Astrocyte of the hippocampus (primary cell): ENCODE measurements at places on chromosomes 5 and 9.

GRCh38 chr9:135139366-135139959 lies 52.0 kb downstream of the OLFM1 start:
- DNase-seq: no peak

- DNase-seq: peak; percentile 56
Measured at GRCh38 chr9:132008184-132008803, 71.4 kb downstream of the MED27 start.

- no peak for DNase-seq
Measured at GRCh38 chr9:118652912-118653311, 716.3 kb downstream of the BRINP1 start.

DNA sequence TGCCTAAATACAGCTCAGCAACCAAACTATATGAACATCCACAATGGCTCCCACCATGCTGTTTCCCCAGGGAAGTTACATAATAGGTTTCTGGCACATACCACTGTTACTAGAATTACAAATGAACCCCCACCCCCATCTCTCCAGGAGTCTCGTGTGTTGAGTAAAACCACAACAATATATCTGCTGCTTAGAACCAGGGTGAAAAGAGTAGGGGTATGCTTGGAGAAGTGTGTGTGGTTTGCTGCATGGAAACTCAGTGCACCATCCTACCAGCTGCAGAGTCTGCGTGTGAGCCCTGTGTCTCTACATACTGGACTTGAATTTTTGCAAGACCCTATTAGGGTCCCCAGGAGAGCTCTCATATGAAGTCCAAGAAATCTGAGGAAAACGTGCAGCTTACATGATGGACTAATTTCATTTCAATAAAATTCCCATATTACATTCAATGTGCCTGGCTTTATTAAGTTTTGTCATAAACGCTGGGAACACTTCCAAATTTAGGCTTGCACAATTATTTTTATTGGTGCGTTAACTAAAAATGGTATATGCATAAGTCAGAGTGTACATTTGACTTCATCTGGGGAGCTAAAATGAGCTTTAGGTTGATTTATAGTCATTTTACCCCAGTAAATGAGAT lies 104.5 kb upstream of the NFIB start:
- DNase-seq: no peak

DNA sequence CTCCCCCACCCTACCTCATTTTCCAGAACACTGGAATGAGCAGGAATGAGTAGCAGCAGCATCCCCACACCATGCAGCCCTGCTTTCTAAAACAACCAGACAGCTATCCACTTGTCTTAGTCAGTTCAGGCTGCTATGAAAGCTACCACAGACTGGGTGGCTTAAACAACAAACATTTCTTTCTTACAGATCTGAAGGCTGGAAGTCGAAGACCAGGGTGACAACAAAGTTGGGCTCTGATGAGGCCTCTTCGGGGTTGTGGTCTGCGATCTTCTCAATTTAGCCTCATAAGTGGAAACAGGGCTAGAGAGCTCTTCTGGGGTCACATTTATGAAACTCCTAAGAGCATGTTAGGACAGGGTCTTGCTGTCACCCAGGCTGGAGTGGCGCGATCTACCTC lies 38.9 kb downstream of the LPAR1 start:
- no peak for DNase-seq

GRCh38 chr9:130254747-130255630 lies 10.6 kb upstream of the HMCN2 start:
- DNase-seq: no peak

- no peak for DNase-seq
Measured at GRCh38 chr5:95448789-95449188, 57.6 kb downstream of the FAM81B start.

GRCh38 chr9:127130661-127131538 lies 8.5 kb upstream of the ANGPTL2 start:
- DNase-seq: peak; percentile 89

GRCh38 chr5:4699592-4699991 lies 440.5 kb upstream of the ADAMTS16 start:
- no peak for DNase-seq

DNA sequence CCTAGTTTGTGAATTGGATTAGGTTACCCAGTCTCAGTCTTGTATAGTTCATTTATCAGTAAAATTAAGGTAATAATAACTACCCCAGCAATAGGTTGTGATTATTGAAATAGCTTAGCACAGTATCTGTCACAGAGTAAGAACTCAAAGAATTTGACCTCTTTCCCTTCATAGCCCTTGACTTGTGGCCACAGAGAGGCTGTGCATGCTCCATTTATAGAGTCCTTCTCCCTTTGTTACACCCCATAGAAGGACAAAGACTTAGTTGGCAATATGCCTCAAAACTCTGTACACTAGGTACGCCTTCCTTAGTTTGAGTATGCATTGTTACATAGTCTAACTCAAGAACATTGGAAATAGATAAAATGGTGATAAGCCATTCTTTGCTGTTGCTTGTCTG lies 257.2 kb downstream of the KCTD16 start:
- DNase-seq: peak; percentile 23

GRCh38 chr5:39980056-39980455 lies 555.3 kb upstream of the DAB2 start:
- DNase-seq: no peak

GRCh38 chr5:115510145-115510645 lies 34.4 kb downstream of the FEM1C start:
- no peak for DNase-seq

DNA sequence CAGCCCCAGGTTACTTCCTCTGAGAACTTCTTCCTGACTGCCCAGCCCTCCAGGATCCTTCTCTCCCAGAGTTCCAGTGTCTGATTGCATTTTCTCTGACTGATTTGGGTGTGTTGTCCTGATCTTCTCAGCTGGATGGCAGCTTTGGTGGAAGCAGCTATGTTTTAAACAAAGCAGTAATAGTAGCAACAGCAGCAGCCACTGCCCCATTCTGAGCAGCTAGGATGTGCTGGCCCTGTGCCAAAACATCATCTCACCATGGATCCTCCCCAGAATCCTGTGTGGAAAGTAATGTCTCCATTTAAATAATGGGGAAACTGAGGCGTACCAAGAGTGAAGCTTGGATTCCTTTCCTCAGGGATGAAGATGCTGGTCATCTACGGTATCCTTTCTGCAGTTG lies 46.4 kb upstream of the PSD2 start:
- DNase-seq: no peak

- DNase-seq: peak; percentile 96
Measured at GRCh38 chr5:124741711-124742496, 4.5 kb downstream of the ZNF608 start.

GRCh38 chr5:55222092-55222984 lies 4.8 kb downstream of the MCIDAS start:
- no peak for DNase-seq

GRCh38 chr5:109719978-109720377 lies 30.3 kb downstream of the MAN2A1 start:
- DNase-seq: no peak

- DNase-seq: no peak
Measured at GRCh38 chr5:178632285-178632684, 5.4 kb upstream of the CLK4 start.
